GM23248 (cell line): ENCODE measurements at places on chromosomes 11 and 22. TPM values are rescaled to one million over a fixed set of nuclear protein-coding genes. Genes with fewer than 3 reads are reported as not detected.

Gene CDKN1C
- 0.43 TPM in 1 of 2 replicates, not detected in the other for total RNA-seq

Gene PCSK7
- total RNA-seq, result 58.8 and 68.7 TPM in 2 replicates

DNA sequence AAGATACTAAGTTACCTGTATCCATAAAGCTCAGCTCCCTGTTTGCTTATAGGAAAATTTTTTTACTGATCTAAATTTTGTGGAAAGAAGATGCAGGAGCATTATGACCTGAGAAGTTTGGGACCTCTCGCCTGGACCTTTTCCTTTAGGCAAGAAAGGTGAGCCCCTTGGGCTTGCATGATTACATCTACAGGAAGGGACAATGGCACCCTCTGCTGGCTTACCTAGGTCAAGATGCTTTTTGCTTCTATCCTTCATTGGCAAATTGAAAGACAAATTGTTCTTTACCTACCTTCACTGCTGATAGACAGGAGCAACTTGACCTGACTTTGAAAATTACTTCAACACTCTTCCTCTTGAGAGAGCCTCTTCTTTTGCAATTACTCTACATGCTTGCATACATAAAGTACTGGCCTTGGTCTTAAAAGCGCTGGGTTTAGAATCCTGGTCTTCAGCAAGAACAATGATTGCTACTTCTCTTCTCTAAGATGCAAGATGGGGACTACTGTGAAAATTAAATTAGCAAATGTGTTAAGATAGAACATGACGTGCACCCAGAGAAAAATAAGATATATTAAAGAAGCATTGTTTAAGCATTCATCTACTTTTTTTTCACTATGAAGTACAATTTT is 147.2 kb downstream of the TRPC6 start:
- H3K36me3 ChIP-seq, result no peaks in the 10 kb centered on the region
- H3K4me3 ChIP-seq, result no peak overlapping the region
- H3K27me3 ChIP-seq, result no peaks in the 10 kb centered on the region
- H3K27ac ChIP-seq, result no peak overlapping the region
- DNase-seq, result peak; percentile 58

DNA sequence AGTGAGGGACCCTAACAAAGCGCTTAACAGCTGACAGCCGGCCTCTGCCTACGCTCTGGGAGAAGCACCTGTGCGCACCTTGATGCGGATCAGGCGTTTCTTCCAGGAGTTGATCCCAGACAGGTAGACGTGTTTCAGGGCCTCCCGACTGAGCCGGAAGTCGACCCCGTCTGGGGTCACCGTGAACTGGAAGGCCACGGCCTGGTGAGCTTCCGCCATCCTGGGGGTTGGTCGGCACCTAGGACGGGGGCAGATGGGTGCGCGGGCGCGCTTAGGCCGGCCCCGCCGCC is 585 bp downstream of the CPT1B start:
- no peak overlapping the region for H3K4me3 ChIP-seq
- H3K27ac ChIP-seq, result no peak overlapping the region
- peaks cover 17% of the 10 kb centered on the region for H3K4me1 ChIP-seq
- no peak for DNase-seq
- H3K36me3 ChIP-seq, result no peaks in the 10 kb centered on the region
- no peaks in the 10 kb centered on the region for H3K27me3 ChIP-seq

Gene CARD18
- not detected in 2 replicates for total RNA-seq

- no peak overlapping the region for H3K27ac ChIP-seq
- DNase-seq, result peak; percentile 60
- no peak overlapping the region for H3K4me3 ChIP-seq
- 0 out of 2 replicates have a peak, but pooled peaks cover 5% of the 10 kb centered on the region for H3K4me1 ChIP-seq
Measured at GRCh38 chr22:22086501-22087158, 104.0 kb upstream of the TOP3B start.

Gene ACO2
- 41.5 and 60.4 TPM in 2 replicates for total RNA-seq

Gene ARHGAP8
- total RNA-seq, result 0.13 and 0.54 TPM in 2 replicates

GRCh38 chr11:119014209-119014924 is 3.8 kb downstream of the RPS25 start:
- no peaks in the 10 kb centered on the region for H3K27me3 ChIP-seq
- no peak for DNase-seq
- peaks cover 16% of the 10 kb centered on the region for H3K4me1 ChIP-seq
- H3K4me3 ChIP-seq, result no peak overlapping the region
- H3K27ac ChIP-seq, result 0 out of 2 replicates have a peak overlapping the region, but pooled peaks have one; percentile 1

GRCh38 chr22:20638507-20638870 is 131.1 kb downstream of the MED15 start:
- H3K36me3 ChIP-seq, result no peaks in the 10 kb centered on the region
- no peak for DNase-seq
- H3K27ac ChIP-seq, result no peak overlapping the region
- H3K4me3 ChIP-seq, result no peak overlapping the region
- peaks cover 48% of the 10 kb centered on the region for H3K27me3 ChIP-seq
- no peaks in the 10 kb centered on the region for H3K4me1 ChIP-seq

GRCh38 chr11:36953976-36954375 is 355.9 kb upstream of the RAG2 start:
- no peaks in the 10 kb centered on the region for H3K4me1 ChIP-seq
- DNase-seq, result peak; percentile 2
- no peaks in the 10 kb centered on the region for H3K27me3 ChIP-seq
- H3K36me3 ChIP-seq, result no peaks in the 10 kb centered on the region
- no peak overlapping the region for H3K27ac ChIP-seq

Gene GCAT
- 36.1 and 73.7 TPM in 2 replicates for total RNA-seq

DNA sequence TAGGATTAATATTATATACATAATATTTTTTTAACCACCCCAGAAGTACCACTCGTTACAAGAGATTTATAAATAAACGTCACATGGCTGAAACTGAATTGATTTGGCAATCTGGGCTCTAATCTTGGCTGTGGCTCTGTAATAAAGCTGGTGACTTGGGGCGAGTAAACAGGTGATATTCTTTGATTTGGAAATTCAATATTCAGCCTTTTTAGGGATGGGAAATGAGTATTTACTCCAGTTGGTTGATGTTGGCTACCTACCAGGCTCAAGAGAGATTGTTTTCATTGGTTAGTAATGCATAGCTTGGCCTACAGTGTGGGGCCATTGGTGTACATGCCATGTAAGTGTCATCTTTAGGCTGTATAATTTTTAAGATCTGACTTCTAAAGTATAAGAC is 117.7 kb upstream of the SORL1-AS1 start:
- no peaks in the 10 kb centered on the region for H3K4me1 ChIP-seq
- H3K36me3 ChIP-seq, result no peaks in the 10 kb centered on the region

GRCh38 chr22:26631282-26631681 is 9.5 kb downstream of the CRYBA4 start:
- no peaks in the 10 kb centered on the region for H3K36me3 ChIP-seq
- no peak for DNase-seq
- 0 out of 2 replicates have a peak, but pooled peaks cover 8% of the 10 kb centered on the region for H3K27me3 ChIP-seq

Gene F2
- total RNA-seq, result not detected in 2 replicates

Gene POU2AF3
- not detected in 2 replicates for total RNA-seq

Gene CDC42EP1
- 59.7 and 83.8 TPM in 2 replicates for total RNA-seq

Gene ABCG4
- not detected in 2 replicates for total RNA-seq

GRCh38 chr11:8258289-8258688 is 5.4 kb downstream of the LMO1 start:
- peak; percentile 30 for DNase-seq
- H3K27ac ChIP-seq, result no peak overlapping the region
- H3K27me3 ChIP-seq, result peaks cover 15% of the 10 kb centered on the region; the same call in 1 of the 2 replicates
- H3K4me1 ChIP-seq, result peaks cover 5% of the 10 kb centered on the region; the same call in 1 of the 2 replicates
- H3K4me3 ChIP-seq, result no peak overlapping the region

GRCh38 chr11:64003807-64004589 is 17.8 kb downstream of the OTUB1 start:
- H3K4me3 ChIP-seq, result no peak overlapping the region
- DNase-seq, result peak; percentile 15
- H3K27ac ChIP-seq, result no peak overlapping the region
- H3K36me3 ChIP-seq, result no peaks in the 10 kb centered on the region
- H3K27me3 ChIP-seq, result no peaks in the 10 kb centered on the region

Gene UBQLN3
- not detected in 2 replicates for total RNA-seq

- no peak overlapping the region for H3K4me3 ChIP-seq
- H3K36me3 ChIP-seq, result no peaks in the 10 kb centered on the region
- H3K4me1 ChIP-seq, result no peaks in the 10 kb centered on the region
- H3K27me3 ChIP-seq, result no peaks in the 10 kb centered on the region; the same call in none of the 2 replicates
- DNase-seq, result no peak
Measured at GRCh38 chr11:77449060-77449521, 24.8 kb downstream of the PAK1 start.

Gene VSIG2
- total RNA-seq, result not detected in 2 replicates

Gene MISFA
- total RNA-seq, result not detected in 2 replicates

- H3K27me3 ChIP-seq, result no peaks in the 10 kb centered on the region
- no peaks in the 10 kb centered on the region for H3K4me1 ChIP-seq
- H3K27ac ChIP-seq, result no peak overlapping the region
- H3K36me3 ChIP-seq, result no peaks in the 10 kb centered on the region
Measured at GRCh38 chr11:104837969-104838639, 60.2 kb downstream of the CASP12 start.

DNA sequence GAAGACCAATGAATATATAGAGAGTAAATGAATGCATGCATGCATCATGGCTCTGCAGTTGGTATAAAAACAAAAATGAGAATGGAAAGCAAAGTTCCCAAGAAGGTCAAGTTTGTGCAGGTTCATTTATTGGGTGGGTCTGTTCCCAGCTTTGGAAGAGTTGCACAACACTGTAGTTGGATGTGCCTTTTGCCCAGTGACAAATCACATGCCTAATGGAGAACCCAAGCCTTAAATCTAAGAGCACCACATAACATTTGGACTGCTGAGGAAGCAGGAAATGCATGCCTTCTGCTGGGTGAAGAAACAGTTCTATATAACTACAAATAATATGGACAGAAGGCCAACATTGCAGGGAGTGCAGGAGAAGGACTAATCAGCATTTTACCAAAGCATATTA is 30.6 kb downstream of the PRCP start:
- no peaks in the 10 kb centered on the region for H3K27me3 ChIP-seq
- peaks cover 11% of the 10 kb centered on the region for H3K4me1 ChIP-seq
- H3K27ac ChIP-seq, result no peak overlapping the region
- DNase-seq, result no peak
- no peaks in the 10 kb centered on the region for H3K36me3 ChIP-seq
- no peak overlapping the region for H3K4me3 ChIP-seq

Gene TENM4
- 0.11 and 0.25 TPM in 2 replicates for total RNA-seq

Gene CYP2D6
- 0.13 TPM in 1 of 2 replicates, not detected in the other for total RNA-seq

- no peak overlapping the region for H3K4me3 ChIP-seq
- H3K4me1 ChIP-seq, result peaks cover 32% of the 10 kb centered on the region
- H3K27me3 ChIP-seq, result no peaks in the 10 kb centered on the region
Measured at GRCh38 chr11:20113149-20113438, 47.2 kb downstream of the DBX1 start.

Gene RBM4B
- 18.5 and 22.9 TPM in 2 replicates for total RNA-seq

DNA sequence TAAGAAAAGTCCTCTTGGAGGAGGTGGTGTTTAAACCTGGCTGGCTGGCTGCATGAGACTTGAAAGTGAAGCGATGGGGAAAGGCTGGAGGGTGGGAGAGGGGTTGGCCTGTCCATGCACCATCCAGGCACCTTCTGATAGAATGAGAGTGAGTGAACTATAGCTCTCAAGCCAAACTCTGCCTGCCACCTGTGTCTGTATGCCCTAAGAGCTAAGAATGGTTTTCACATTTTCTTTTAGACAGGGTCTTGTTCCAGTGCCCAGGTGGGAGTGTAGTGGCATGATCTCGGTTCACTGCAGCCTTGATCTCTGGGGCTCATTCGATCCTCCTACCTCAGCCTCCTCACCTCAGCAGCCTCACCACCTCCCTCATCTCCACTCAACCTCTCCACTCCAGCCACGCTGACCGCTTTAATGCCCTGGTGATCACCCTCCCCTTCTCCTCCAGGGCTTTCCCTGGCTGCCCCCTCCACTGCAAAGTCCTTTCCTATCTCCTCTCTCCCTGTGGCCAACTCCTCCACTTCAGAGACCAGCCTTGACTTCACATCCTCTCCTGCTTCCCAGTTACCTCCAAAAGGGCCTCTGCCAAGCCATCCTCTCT is 38.3 kb upstream of the DKK3 start:
- no peak for DNase-seq
- H3K4me3 ChIP-seq, result no peak overlapping the region
- no peaks in the 10 kb centered on the region for H3K36me3 ChIP-seq
- H3K27ac ChIP-seq, result peak overlapping the region; percentile 16; the same call in 1 of the 2 replicates

- H3K27ac ChIP-seq, result no peak overlapping the region
- no peaks in the 10 kb centered on the region for H3K36me3 ChIP-seq
- peaks cover 19% of the 10 kb centered on the region; the same call in 1 of the 2 replicates for H3K27me3 ChIP-seq
- H3K4me3 ChIP-seq, result no peak overlapping the region
Measured at GRCh38 chr11:111419181-111419580, 40.1 kb upstream of the POU2AF1 start.

DNA sequence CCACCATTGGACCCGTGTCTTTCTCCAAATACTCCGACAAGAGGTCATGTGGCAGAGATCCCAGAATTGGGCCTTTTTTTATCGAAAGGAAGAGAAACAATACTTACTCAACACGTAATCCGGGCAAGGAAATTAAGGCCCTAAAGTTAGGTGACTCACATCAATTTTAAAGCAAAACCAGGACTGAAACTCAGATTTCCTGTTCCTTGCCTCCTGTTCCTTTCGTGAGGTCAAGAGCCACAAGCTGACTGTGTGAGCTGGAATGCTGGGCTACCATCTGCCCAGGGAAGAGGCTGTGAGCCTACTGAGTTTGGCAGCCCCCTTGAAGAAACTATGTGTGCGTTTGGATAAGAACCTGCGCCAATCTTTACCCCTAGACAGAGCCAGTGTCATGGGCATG is 27.1 kb upstream of the MRGPRX2 start:
- H3K27ac ChIP-seq, result peak overlapping the region; percentile 42
- H3K4me1 ChIP-seq, result peaks cover 11% of the 10 kb centered on the region; the same call in 1 of the 2 replicates
- H3K27me3 ChIP-seq, result no peaks in the 10 kb centered on the region
- no peak overlapping the region for H3K4me3 ChIP-seq

- peak; percentile 80 for DNase-seq
- H3K4me1 ChIP-seq, result no peaks in the 10 kb centered on the region
- H3K27me3 ChIP-seq, result no peaks in the 10 kb centered on the region
- no peaks in the 10 kb centered on the region for H3K36me3 ChIP-seq
- H3K27ac ChIP-seq, result no peak overlapping the region
Measured at GRCh38 chr11:2156416-2157182, 4.4 kb downstream of the INS start.

GRCh38 chr11:37533830-37534229 is 935.8 kb upstream of the RAG2 start:
- no peaks in the 10 kb centered on the region for H3K36me3 ChIP-seq
- no peaks in the 10 kb centered on the region for H3K4me1 ChIP-seq
- DNase-seq, result no peak
- H3K27me3 ChIP-seq, result no peaks in the 10 kb centered on the region
- H3K4me3 ChIP-seq, result no peak overlapping the region
- H3K27ac ChIP-seq, result no peak overlapping the region

Gene CTNND1
- total RNA-seq, result 94.2 and 101 TPM in 2 replicates

DNA sequence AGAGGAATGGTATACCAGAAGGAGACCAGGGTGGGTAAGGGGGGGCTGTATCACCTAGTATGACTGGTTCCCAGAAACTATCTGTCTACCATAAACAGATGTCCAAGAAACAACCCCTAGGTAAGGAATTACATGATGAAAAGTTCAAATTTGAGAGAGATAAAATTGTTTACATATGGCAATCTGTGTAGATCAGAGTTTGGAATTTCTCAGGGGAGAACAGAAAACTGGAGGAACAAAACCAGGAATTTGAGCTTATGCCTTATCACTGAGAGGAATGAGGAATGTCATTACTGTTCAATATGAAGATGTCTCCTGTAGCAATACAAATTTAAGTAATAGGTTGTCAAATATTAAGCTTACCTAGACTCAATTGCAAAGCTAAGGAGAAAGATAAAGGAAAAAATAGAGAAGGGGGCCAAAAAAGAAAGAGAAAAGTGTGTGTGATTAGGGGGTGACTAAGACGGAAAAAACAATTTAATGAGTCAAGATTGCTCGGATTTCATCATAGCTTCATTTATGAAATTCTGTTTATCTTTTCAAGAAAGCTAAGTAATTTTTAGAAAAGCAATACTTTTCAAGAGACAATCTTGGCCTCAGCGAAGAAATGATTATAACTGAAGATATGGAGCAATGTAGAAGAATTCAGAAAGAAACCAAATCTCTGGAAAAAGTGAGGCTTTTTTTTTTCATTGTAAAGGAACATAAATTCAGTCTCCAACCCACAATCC is 117.8 kb downstream of the APOL5 start:
- peak; percentile 76 for DNase-seq
- H3K4me1 ChIP-seq, result peaks cover 49% of the 10 kb centered on the region
- peak overlapping the region; percentile 95 for H3K27ac ChIP-seq
- 0 out of 2 replicates have a peak, but pooled peaks cover 9% of the 10 kb centered on the region for H3K36me3 ChIP-seq
- no peaks in the 10 kb centered on the region for H3K27me3 ChIP-seq
